ENCODE measurements at places on chromosomes 1 and 21.

GRCh38 chr1:181743878-181744312, 260.6 kb downstream of the CACNA1E start:
- no peak for DNase-seq

DNA sequence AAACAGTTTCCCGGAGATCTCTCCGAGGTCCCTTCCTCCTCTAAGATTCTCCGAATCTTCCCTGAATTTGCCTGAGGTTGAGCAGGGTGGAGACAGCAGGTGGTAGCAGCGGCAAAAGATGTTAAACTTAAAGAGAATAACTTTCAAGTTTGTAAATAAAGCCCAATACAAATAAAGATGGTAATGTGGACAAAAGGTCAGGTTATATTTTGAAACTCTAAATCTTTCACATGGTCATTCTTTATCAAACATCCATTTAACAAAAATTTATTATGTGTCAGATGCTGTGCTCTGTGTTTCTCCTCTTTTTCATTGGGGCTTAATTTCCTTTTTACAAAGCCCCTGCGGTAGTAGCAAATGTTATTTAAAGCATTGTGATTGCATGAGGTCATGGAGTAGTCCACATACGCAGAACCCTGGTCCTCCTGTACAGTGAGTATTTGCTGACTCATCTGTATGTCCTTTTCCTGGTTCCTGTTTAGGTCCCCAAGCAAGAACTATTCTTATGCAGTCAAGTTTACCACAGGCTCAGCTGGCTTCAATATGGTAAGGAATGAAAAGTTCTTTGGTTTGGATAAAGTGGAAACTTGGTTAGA, 119.2 kb downstream of the ITSN1 start:
- DNase-seq: no peak

DNA sequence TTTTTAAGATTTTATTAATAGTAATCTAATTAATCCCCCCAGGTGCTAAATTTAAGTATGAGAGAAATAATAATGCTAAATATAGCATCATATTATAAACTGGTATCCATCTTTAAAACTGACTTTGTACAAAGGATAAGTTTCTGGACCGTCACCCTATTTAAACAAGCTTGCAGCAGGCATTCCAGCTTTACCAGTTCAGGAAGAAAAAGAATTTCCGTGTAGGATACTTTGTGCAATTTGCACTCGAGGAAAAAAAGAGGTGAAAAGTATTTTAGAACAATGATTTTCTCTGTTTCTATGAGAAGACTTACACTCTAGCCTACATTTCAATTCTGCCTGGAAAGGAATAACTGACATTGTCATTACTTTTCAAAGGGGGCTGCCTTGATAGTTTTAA, 27.6 kb downstream of the HMCN1 start:
- no peak for DNase-seq

- no peak for DNase-seq
These were observed 53.3 kb downstream of the EIF4G3 start for GRCh38 chr1:21123287-21123948.

- no peak for DNase-seq
These were observed 47.7 kb upstream of the RPL11 start for GRCh38 chr1:23643736-23644554.

DNA sequence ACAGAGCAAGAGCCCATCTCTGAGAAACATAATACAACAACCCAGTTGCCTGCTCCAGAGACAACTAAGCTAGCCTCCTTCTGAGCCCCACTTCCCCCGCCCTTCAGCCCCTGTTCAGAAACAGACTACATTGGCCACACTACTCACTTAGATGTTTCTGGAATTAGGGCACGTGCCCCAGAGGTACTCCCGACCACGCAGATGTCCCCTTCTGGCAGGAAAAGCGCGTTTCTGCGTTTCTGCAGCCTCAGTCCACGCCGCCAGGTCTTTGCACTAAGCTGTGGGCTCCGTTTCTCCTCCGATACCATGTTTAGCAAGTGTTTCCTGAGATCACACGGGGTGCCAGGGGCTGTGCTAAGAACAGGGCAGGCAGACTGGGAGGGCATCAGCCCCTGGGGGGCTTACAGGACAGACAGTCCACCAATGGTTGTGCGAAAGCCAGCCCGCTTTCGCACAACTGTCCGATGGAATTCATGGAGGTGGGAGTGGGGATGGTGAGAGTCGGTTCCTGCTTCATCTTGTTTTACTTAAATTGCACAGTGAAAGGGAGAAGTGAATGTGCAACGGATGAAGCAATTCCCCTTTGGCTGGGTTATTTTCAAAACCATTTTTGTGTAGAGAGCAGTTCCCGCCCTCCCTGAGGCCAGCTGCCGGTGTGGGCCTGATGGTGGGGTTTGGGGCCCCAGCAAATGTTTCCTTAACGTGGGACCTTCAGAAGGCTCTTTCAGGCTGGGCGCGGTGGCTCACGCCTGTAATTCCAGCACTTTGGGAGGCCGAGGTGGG, 2.7 kb downstream of the PIK3CD start:
- no peak for DNase-seq

DNA sequence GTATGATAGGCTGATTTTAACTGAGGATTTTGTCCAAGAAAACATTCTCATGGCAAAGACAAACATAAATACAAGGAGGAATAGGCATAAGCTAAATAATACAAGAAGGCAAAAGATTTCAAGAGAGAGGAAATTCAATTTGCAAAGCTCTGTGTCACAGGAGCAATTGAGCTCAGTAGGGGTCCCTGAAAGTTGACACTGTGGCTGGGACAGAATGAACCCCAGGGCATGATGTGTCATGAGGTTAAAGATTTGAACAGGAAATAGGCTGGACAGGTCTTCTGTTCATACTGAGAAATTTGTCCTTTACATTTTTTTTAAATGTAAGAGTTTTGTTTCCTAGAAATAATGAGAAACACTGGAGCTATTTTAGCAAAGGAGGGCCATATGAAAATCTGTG, 555.4 kb upstream of the NEGR1 start:
- DNase-seq: no peak

DNA sequence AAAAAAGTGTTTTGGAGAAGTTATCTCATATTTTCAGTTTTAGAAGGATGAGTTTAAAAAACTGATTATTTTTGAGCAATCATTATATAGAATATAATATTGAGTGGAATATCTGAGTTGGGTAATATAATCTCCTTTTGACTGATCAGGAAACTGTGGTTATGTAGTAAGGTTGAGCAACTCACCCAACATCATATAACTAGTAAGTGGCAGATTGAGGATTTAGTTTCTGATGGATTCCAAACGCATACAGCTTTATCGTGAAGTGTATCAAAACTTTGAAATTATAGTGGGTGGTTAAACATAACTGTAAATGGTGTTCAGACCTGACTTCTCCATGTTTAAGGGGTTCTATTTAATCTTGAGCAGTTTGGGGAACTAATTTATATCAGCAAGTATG, 98.6 kb downstream of the OLFM3 start:
- no peak for DNase-seq

DNA sequence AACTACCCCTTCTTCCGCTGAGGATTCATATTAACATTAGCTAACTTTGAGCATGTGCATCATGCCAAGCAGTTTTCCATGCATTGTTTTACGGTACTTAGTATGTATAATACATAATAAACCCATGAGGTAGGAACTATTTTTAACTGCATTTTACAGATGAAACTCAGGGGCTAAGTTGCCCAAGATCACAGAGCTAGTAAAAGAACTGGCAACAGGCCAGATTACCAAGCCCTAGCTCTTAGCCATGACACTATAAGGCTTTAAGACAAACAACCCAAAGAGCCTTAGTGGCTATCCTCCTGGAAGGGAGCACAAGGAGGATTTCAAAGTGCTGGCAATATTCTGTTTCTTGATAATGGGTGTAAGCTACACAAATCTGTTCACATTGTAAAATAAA, 6.1 kb downstream of the AK2 start:
- no peak for DNase-seq

DNA sequence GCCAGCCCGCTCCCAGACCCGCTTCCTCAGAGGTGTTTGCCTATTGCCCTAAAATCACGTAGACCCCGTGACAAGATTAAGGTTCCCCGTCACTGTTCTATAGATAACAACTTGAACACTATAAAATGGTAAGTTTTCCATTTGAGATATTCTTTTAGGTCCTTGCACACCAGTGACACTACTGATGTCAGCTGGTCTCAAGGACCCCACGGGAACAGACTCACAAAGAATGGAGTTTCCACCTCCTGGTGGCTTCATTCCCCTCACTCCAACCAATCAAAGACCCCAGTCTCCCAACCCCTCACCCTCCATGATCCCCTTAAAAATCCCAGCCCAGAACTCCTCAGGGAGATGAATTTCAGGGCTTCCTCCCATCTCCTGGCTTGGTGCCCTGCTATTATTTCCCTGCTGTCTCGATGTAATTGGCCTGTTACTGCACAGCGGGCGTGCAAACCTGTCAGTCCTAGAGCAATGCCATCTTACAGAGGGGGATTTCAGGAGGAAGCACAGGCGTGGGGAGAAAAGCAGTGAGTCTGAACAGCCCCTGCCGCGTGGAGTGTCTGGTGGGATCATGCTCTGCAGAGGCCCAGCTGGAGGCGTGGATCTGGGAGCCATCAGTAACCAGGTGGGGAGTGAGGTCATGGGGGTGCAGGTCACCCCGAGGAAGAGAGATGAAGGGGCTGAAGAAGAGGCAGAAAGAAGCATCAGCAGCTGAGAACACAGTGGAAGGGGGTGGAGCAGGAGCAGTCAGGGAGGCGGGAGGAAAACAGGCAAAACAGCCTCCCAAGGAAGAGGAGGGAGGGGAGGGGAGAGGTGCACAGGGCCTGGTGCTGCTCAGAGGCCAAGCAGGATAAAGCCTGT, 35.1 kb upstream of the LBR start:
- DNase-seq: no peak

DNA sequence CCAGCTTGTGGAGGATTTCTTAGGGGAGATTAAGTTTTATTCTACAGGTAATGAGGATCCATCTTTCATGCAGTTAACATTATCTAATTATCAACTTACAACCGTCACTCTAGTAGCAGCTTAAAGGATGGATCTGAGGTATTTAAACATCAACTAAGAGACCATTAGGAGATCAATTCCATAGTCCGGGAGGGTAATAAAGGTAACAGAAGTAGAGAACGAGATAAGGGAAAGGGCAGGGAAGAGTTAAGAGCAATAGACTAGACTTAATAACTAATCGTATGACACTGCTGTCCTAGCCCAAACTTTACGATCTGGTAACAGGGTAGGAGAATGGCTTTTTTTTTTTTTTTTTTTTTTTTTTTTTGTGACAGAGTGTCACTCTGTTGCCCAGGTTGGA, 19.5 kb upstream of the CCDC17 start:
- DNase-seq: no peak

- DNase-seq: peak; percentile 75
These were observed 58.4 kb upstream of the EPS8L3 start for GRCh38 chr1:109821831-109822745.

GRCh38 chr21:15904389-15904788, 174.6 kb downstream of the USP25 start:
- no peak for DNase-seq

GRCh38 chr1:101408212-101409042, 171.6 kb downstream of the S1PR1 start:
- no peak for DNase-seq

- no peak for DNase-seq
These were observed 291.0 kb downstream of the CHRM3 start for GRCh38 chr1:239677362-239677761.

DNA sequence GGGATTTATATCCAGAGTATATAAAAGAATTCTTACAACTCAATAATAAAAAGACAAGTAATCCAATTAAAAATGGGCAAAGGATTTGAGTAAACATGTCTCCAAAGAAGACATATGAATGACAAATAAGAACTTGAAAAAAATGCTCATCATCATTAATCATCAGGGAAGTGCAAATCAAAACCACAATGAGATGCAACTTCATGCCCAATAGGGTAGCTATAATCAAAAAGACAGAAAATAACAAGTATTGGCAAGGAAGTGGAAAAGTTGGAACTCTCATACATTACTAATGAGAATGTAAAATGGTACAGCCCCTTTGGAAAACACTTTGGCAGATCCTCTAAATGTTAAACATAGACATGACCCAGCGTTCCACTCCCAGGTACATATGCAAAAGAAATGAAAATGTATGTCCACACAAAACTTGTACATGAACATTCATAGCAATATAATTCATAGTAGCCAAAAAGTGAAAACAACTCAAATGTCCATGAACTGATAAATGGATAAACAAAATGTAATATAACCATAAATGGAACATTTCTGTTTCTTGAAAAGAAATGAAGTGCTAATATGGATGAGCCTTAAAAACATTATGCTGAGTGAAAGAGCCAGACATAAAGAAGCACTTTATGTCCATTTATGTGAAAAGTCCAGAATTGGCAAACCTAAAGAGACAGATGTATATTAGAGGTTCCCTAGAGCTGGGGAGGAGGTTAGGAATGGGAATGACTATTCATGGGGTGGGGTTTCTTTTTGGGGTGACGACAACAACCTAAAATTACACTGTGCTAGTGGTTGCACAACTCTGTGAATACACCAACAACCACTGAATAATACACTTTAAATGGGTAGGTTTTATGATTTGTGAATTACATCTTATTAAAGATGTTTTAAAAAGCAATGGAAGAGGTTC, 259.7 kb downstream of the RHOU start:
- DNase-seq: no peak

DNA sequence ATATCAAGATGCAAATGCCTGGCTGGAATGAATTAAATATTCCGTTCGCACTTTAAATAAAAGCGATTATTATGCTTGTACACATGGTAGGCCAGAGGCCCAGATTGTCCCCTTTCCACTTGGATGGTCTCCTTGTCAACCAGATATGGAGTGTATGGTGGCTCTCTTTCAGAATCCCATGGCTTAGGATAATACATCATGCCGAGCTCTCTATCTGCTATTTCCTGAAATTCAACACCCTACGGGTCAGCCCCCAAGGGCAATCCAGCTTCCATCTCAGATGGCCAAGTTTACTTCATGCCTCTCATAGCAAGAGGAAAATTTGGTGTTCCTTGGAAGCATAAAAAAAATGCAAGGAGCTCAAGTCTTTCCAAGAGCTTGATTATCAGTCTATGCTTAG, 25.4 kb upstream of the FMO1 start:
- DNase-seq: no peak

GRCh38 chr1:235651170-235651806, 1.7 kb upstream of the GNG4 start:
- DNase-seq: no peak

DNA sequence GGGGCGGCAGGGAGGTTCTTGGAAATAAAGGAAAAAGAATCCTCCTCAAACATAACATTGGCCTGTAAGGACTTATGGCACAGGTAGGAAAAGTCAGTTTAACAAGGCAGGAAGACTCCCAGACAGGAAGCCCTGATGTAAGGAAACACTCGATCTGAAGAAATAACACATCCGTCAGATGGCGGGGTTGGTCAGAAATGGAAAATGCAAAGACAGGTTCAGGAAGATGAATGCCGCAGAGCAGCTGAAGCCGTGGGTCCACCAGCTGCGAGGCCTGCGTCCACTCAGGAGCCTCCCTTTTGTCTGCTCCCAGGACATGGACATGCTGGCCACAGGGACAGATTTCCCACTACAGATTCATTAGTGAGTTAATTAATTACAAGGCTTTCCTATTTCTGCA, 3.8 kb downstream of the RSPH1 start:
- no peak for DNase-seq

DNA sequence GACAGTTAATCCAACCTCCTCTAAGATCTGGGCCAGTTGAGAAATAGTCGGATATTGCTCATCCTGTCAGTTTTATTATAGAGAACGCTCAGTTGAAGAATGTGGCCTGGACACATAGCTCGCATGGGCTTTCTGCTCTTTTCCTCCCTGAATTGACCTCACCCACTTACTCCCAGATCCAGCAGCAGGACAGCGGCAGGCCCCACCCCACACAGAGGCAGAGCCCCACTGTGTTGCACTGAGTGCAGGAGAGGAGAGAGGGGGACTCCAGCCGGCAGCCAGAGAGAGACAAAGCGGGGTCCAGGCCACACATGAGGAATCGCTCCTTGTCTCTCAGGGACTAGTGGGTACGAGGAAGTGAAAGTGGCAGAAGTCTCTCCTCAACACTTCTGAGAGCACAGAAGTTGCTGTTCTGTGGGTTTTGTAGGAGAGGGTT, 78.6 kb downstream of the LAMC1 start:
- no peak for DNase-seq

Measured in NK-92 treated with Interleukin-12 subunit alpha and Interleukin-12 subunit beta, amount 100 ng/mL, for 24 hours (cell line).